ENCODE measurements at places on chromosomes 6 and 20. TPM values are rescaled to one million over a fixed set of nuclear protein-coding genes. Genes with fewer than 3 reads are reported as not detected.
A peak's percentile ranks its signal among the peaks of the same experiment; 100 is the strongest.

Gene GPSM3
- 76.2 TPM for total RNA-seq

Gene BTN1A1
- total RNA-seq: not detected

Gene COL11A2
- total RNA-seq: 0.77 TPM

Gene METTL24
- 2.8 TPM for total RNA-seq

Gene RRAGD
- total RNA-seq: 62.9 TPM

Gene TBXT
- total RNA-seq: not detected

Gene CEBPB
- total RNA-seq: 326 TPM

DNA sequence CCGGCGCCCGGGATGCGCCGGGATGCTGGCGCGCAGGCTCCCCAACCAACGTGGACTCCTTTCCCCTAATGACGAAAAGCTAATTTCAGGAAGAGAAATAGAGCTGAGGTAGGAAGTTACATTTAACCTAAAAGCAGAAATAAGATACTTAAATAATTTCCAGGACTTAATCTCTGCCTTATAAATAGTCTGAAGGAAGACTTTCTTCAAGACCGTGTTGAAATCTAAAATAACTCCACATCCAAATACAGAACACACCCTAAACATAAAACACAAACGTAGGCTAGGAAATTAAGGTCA, 1.3 kb downstream of the ASF1A start:
- DNase-seq: no peak

DNA sequence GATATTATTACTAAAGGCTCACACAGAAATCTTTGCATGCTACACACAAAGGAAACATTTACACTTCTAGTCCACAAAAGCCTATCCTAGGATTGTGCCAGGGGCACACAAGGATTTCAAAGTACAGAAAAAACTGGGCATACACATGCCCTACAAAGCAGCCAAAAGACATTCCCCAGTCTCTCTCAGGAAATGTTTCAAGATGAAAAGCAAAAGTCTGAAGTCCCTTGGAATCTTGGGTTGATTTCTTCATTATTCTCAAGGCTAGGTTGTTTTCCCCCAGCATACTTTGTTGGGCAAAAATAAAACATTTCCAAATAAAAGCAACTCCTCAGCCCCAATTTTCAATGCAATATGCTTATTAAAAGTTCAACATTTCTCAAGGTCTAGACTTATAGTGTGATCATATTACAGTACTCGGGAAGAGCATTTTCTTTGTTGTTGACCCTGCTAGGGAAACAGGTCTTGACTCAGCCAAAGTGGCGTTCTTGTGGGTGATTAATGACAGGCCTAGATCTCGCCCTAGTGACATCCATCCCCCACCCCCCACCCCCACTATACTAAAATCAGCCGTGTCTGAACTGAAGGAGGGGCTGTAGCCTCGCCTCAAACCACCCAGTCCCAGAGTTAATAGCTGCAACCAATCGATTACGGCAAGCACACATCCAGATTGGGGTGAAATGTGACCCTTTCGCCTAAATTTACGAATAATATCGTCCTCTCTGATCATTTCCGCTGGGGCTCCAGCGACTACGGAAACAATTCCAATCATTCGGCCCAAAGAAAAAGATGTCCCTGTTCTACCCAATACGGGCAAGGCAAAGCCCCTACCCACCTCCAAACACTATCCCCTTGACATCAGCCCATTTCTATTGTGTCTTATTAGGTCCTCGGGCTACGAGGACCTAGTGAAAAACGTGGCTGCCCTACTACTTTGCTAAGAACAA, 1.4 kb downstream of the AKIRIN2 start:
- no peak for DNase-seq

DNA sequence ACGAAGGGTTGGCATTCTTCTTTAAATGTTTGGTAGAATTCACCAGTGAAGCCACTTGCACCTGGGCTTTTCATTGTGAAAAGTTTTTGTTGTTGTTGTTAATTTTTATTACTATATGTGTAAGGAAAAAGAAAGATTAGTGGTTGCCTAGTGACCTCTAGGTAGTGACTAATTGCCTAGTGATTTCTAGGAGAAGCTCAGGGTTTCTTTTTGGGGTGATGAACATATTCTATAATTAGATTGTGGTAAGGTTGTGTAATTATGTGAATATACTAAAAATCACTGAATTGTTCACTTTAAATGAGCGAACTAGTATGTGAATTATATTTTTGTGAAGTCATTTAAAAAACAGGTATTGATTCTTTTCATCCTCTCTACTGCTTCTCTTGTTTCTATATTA, 123.8 kb upstream of the TMEM170B start:
- DNase-seq: no peak

- peak; percentile 46 for DNase-seq
Measured at GRCh38 chr20:25046181-25046641, 11.7 kb downstream of the ACSS1 start.

- DNase-seq: no peak
Measured at GRCh38 chr6:89257346-89257745, 40.2 kb upstream of the GABRR1 start.

- DNase-seq: no peak
Measured at GRCh38 chr20:58457083-58457695, 58.0 kb downstream of the APCDD1L start.

GRCh38 chr20:9139106-9139833, 70.4 kb downstream of the PLCB4 start:
- DNase-seq: no peak

GRCh38 chr20:55271371-55271770, 733.9 kb downstream of the CBLN4 start:
- DNase-seq: no peak

- DNase-seq: no peak
Measured at GRCh38 chr6:73901311-73901710, 205.3 kb downstream of the CD109 start.

GRCh38 chr20:61990484-61990883, 75.2 kb downstream of the TAF4 start:
- DNase-seq: no peak
